NCI-H345 (cell line): ENCODE measurements at places on chromosomes 11 and 22.
A peak's percentile ranks its signal among the peaks of the same experiment; 100 is the strongest.

DNA sequence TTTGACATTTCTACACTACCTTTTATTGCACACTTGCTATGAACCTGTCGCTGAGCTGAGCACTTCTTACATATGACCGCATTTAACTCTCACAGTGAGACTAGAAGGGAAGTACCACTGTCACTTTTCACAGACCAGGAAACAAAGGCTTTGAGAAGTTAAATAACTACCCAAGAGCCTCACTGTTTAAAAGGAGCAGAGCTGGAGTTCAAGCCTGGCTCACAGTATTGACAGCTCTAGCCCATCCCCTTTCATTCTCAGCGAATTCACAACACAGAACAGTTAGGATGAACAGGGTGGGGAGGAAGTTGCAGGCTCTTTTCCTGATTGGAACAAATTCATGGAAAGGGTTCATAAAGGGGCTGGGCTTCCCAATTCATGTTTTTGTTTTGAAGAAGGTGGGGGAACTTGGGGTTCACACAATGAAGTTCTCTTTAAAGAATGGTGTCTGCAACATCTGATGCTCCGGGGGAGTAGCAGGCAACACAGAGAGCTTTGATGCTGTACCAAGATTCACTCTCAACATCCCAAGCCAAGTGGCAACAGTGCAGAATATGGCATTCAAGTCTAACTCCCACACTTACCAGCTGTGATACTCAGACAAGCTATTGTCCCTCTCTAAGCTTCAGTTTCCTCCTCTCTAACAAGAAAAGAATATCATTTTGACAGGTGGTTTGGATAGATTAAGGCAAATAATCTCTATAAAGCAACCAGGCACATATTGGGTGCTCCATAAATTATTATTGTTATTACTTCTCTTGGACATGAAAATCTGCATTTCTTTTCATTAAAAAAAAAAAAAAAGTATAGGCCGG is 17.2 kb downstream of the SCGB1A1 start:
- DNase-seq, result no peak

DNA sequence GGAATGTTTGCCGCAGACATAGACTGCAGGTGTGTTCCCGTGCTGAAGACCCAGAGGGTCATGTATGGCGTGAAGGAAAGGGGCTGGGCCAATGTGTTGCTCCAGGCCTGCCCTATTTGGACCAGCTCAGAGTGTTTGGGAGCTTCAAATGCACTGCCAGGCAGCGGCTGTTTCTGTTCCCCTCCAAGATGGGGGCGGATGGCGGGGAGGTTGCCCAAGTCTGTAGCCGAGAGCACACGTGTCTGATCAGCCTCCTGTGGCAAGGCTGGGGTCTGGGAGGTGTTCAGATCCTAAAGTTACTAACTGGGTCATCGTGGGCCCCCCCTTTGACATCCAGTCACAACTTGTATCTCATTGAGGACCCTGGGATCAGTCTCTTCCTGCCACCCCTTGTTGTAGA is 45.5 kb downstream of the CACNA1I start:
- DNase-seq, result no peak

DNA sequence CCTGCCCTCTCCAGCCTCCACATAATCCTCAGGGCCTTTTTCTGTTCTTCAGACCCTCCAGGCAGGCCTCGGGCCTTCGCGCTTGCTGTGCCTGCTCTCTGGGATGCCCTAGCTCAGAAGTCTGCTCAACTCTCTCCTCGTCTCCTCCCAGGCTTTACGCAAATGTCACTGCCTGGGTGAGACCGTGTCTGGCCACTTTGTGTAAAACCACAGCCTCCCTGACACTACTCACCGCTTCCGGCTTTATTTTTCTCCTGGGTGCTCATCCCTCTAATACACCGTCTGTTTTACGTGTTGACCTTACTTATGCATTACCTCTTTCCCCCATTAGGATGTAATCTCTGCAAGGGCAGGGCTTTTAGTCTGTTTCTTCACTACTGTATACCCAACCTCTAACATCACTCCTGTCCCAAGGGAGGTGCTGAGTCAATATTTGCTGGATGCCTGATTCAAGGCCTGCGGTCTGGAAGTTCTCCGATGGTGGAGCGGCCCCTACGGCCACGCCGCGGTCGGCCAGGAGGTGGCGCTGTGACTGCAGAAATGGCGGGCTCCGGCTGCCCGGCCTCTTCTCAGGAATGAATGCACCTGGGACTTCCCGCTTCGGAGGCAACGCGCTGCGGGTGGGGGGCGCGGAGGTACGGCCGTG is 58.2 kb upstream of the THY1 start:
- peak; percentile 85 for DNase-seq

DNA sequence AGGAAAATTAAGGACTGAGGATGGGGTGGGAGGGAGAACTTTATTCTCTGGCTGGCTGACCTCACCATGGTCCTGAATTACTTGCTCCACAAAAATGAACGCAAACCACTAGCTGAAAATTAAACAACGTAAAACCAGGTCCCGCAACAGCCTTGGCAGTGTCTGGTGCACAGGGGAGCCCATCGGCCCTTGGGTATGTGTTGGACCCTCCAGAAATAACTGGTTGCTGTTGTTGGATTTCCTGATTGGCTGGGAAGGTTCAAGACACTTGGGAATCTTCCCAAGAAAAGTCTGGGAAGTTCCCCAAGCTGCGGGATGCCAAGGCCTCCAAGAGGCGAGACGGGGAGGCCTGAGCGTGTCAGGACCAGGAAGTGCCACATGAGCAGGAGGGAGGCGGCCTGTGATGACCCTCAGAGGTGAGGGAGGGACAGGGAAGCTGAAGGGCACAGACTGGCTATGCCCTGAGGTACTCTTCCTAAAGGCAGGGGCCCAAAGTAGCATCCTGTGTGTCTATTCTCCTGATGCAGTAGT is 10.4 kb upstream of the RASL10A start:
- DNase-seq, result no peak

DNA sequence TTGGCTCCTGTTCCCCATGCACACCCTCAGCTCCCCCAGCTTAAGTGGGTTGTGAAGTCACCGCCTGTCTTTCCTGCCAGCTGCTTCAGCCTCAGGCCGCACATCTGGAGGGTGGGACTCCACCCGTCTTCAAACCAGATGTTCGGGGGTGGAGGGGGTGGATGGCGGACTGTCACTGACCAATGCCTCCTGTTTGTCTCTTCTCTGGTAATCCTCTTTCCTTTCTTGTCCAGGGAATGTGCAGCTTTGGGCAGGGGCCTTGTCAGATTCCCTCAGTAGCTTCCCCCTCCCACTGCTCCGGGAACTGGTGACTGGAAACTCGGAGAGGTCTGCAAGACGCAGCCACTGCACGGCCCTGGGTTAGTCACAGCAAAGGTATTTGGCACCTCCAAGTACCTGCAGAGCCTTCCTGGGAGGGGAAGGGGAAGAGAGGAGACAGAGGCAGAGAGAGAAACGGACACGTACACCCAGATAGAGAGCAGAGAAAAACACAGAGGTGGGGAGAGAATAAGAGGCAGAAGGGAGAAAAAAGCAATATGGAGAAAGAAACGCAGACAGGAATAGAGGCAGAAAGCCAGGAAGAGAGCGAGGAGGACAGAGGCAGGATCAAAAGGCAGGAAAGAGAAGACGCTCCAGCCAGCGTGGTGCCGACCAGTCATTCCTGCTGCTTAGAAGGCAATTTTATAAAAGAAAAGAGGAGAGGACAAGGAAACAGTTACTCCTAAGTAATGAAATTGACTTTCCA is 56.1 kb upstream of the TIMP3 start:
- no peak for DNase-seq
